EH (cell line): ENCODE measurements at places on chromosomes 4 and X.
A peak's percentile ranks its signal among the peaks of the same experiment; 100 is the strongest.

DNA sequence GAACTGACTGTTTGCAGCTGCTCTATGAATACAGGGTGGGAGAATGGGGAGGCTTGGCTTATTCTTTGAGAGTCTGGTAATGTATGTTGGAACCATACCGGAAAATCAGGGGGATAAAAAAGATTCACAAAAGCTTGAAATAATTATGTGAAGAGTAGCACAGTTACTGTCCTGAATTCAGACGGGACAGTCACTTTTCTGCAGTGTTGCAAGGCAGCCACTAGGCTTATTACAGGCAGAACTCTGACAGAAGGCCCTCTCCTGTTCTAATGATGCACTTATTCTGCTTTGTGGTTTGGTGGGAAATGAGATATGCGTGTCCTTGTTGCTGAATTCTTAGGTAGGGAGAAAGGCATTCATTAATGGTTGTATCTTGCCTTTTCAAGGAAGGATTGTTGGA, 37.2 kb downstream of the GUCY1B1 start:
- DNase-seq, result peak; percentile 47

DNA sequence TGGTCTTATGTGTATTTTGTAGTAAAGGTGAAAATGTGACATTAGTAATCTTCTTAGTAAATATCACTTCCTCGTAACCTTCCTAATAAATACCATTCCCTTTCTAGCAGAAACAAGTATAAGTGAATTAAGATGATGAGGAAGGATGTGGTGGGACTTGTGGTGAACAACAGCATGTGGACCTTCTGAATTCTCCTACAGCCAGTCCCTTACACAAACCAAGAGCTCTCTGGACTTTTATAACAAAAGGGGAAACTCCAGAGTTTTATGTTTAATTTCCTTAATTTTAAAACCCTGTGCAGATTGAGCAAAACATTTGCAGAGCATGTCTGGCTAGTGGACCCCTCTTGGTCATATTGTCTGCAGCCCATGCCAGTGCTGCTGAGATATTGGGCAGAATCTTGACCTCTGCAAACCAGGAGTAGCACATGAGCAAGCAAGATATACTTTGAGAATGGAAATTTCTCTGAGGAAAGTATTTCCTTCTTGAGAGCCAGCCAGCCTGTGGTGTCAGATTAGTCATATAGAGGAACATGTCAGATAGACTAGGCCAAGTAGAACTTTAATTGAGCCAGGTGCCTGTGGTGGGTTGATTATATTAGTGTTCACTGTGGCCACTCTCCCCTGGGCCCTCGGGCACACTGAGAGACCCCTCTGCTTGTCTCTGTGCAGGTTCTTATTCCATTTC, 328.2 kb downstream of the DKK2 start:
- peak; percentile 73 for DNase-seq

GRCh38 chrX:47573341-47574075, 8.7 kb upstream of the TIMP1 start:
- DNase-seq, result peak; percentile 77

DNA sequence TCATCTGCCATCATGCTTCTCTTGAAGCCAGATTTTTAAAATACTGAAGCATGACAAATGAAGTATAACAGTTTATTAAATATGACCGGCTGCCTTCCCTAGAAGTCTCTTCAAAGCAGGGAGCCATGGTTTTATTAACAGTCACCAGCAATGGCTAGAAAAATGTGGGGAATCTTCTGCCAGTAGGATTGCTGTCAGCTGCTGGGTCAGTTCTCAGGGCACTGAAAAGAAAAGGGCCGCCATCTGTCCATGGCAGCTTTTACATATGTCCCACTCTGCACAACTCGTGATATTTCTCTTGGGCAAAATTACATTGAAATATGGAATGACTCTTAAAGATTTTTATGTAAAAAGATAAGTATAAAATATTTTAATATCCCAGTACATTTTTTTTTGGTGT, 2.8 kb downstream of the CCNG2 start:
- peak; percentile 32 for DNase-seq

- no peak for DNase-seq
Observed at GRCh38 chrX:121146059-121146628, 98.7 kb downstream of the GLUD2 start.

DNA sequence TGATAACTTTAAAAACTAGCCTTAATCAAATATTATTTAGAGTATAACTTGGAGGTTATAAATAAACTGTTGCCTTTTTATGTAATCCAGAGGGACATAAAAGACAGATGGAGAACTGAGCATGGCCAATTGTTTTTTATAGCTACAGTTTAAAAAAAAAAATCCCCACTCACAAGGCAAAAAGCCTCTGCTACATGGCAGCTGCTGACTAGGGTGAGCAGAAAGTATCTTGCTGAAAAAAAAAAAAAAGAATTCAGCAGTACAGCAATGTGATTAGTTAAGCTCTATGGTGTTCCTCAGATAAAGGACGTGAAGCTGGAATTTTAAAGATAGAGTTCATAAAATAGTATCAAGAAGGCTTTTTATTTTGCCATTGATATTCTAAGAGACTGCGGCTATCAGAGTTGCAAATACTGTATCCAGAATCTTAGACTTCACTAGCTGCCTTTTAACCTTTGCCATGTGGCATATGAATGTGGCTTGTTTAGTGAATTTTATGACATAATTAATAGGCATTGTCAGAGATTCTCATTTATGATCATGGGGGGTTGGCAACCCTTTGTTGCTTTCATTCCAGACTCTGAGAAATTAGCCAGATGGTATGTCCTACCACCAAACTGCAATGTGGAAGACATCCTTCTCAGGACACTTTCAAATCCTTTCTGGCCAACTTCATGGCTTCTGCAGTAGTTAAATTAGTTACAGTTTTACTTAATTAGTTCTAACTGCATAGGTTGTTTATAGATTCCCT, 498.0 kb downstream of the STPG2 start:
- DNase-seq, result no peak

GRCh38 chrX:42710452-42710851, 67.5 kb downstream of the PPP1R2C start:
- DNase-seq, result no peak

- no peak for DNase-seq
Observed at GRCh38 chr4:40066651-40067050, 10.0 kb downstream of the N4BP2 start.

DNA sequence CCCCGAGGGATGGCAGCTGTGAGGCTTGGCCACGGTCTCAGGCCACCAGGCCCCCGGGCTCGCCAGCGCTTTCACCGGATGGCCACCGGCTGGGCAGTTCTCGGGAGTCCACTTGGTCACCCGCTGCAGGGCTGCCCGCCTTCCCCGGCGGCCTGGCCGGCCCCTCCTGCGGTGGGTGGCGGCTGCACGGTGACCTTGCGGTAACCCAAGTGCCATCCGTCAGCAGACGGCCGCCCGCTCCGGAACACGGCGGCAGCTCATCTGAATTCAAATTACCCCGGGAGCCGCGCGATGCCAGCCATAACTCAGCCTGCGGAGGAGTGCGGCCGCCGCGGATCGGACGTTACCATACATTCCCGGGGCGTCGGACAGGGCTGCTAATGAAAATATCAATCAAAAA, 60.7 kb downstream of the FAM53A start:
- no peak for DNase-seq

DNA sequence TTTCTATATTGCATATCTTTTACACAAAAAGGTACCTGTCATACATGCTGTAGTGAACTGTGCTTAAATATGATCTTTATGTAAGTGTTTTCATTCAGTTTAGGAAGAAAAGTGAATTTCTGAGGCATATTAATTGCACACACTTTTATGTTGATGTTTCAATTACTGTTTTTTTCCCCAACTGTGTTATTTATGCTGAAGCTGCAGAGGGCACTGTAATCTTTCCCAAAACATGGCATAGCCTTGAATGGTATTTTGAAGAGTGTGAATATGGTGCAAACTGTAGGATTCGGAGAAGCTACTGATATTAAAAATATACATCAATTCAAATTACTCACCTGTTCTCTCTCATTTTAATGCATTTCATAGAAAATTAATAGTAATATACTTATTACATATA, 6.0 kb upstream of the CENPE start:
- DNase-seq, result peak; percentile 3

- DNase-seq, result peak; percentile 50
Observed at GRCh38 chr4:88818631-88819470, 121.2 kb upstream of the NAP1L5 start.

GRCh38 chr4:169439244-169439643, 168.5 kb upstream of the SH3RF1 start:
- peak; percentile 16 for DNase-seq

DNA sequence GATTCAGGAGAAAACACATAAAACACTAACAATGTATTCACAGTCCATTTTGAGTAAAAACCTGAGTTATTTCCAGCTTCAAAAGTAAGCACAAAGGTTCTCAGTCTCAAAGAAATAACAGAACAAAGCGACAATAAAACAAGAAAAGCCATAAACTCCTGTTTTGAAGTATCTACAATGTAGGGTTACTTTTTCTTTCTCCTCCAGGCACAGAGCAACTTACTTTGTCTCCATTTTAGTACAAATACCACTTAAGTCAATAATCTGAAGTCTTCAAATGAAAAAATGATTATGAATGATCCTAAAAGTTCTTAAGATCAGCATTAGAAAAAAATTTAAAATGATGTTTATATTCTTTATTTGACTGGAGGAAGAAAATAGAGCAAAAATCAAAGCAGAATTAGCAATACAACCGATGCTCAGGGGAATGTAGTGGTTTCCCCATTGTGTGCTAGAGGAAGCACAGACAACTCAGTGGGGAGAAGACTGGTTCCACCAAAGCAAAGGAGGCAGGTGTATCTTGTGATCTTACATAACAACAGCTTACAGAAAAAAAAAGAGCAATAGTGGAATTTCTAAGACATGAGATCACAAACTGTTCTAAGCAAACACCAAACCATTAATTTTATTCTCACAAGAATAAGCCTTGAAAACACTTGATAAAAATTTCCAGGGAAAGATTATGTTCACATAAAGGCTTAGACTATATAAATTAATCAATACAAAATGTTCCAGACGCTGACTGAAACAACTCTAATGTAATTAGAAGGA, 35.1 kb downstream of the EPHA5 start:
- no peak for DNase-seq

- DNase-seq, result no peak
Observed at GRCh38 chr4:165986956-165987698, 114.1 kb downstream of the TLL1 start.

- DNase-seq, result no peak
Observed at GRCh38 chr4:72118017-72118416, 86.2 kb downstream of the NPFFR2 start.

DNA sequence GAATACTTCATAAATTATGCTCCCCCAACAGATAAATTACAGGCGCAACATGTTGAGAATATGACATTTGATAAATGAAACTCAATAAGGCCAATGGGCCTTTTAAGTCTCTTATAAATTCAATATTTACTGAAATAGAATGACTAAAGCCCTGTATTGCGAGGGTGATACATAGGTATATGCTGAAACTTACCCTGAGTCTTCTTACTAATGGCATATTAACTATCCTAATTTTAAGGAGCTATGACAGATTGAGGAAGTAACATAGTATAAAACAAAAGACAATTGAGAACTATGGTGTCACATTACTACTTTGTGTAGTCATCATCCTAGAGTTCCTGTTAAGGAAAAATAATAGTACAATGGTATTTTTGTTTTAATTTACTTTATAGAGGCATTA, 440.7 kb downstream of the IL15 start:
- DNase-seq, result no peak

DNA sequence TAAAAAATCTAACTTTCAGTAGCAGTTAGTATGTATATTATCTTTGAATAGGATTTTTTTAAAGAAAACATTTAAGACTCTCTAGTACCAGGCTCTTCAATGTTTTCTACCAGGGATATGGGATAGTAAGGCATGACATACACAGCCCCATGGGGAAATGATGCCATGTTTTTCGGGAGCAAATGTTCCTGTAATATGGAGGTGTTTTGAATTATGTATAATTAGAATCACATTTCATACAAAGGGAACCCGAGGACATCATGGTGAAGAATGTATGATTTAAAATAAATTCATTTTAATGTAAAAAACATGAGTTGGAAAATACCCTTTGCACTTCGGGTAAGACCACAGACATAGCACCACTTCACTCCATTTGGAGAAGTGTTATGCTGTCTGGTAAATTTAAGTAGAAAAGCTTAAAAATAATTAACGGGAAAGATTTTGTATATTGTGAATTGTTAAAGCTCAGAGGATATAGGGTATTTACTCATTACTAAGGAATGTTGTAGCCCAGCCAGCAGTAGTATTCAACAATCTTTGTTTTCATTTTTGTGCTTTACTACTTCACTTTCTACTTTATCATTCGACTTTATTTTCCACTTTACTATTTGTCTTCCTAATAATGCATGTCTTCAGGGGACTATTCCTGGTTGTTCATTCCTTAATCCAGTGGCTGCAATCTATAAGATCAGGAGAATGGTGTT, 2050.7 kb downstream of the ARAP2 start:
- peak; percentile 68 for DNase-seq

- DNase-seq, result peak; percentile 1
Observed at GRCh38 chr4:21476757-21477156, 471.8 kb downstream of the KCNIP4 start.

GRCh38 chr4:83189631-83190136, 75.2 kb upstream of the PLAC8 start:
- DNase-seq, result no peak

GRCh38 chrX:21166272-21166982, 207.8 kb upstream of the CNKSR2 start:
- DNase-seq, result peak; percentile 68

DNA sequence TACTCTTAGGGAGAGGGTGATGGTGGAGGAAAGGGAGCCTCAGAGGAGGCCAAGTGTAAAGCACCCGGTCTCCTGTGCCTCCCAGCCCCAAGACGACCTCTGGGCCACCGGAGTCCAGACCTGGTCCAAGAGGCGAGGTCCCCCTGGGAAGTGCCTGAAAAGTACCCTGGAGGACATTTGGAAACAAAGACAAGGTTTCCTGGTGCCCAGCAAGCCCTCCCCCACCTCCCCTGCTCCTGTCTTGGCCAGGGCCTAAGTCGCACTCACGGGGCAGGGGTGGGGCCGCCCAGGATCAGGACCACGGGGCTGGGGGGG, 532 bp upstream of the SH3BP2 start:
- no peak for DNase-seq

- peak; percentile 3 for DNase-seq
Observed at GRCh38 chrX:149903889-149904748, 23.1 kb downstream of the MAGEA8 start.

- no peak for DNase-seq
Observed at GRCh38 chrX:55695227-55696018, 22.1 kb upstream of the RRAGB start.

DNA sequence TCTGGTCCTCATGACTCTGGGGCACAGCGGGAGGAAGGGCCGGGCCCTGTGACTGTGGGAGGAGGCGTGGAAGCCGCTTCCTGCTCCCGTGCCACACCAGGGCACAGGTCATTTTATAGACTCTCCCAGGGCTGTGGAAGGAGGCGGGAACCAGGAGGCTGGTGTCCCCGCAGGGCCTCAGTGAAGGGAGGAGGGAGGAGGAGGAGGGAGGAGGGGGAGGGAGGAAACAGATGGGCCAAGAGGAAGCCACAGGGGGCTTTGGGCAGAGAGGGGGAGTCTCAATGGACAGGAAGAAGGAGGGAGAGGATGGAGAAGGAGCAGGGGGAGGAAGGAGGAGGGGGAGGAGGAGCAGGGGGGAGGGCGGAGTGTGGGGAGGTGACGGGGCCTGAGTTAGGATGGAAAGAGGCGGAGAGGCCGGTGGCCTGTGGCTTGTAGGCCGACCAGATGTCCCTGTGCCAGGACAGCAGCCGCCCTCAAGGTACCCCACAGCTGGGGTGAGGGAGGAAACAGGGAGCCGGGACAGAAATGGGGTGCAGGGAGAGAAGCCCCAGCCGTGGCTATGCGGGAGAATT, 6.2 kb upstream of the PLCXD1 start:
- no peak for DNase-seq
